ENCODE measurements at places on chromosomes 12 and 14.

DNA sequence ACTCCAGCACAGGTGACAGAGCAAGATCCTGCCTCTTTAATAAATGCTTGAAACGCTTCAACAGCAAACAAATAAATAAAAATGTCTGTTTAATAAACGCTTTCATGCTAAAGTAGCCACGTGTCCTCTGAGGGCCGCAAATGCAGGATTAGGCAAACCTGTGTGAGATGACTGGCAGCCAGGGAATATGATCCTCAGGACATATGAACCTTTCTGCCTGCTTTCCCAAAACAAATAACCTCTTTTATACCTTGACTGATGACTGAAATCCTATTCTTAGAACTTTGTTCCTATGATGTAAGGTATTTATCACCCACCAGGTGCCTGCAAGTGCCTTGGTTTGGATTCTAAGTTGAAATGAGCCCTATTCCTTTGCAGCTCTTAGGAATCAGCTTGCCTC is 14.5 kb upstream of the FLVCR2 start:
- no peak for DNase-seq

- DNase-seq = no peak
These were observed 505 bp downstream of the BCL2L2 start for GRCh38 chr14:23307146-23307530.

- DNase-seq = no peak
These were observed 11.4 kb upstream of the CALCOCO1 start for GRCh38 chr12:53738406-53739213.

DNA sequence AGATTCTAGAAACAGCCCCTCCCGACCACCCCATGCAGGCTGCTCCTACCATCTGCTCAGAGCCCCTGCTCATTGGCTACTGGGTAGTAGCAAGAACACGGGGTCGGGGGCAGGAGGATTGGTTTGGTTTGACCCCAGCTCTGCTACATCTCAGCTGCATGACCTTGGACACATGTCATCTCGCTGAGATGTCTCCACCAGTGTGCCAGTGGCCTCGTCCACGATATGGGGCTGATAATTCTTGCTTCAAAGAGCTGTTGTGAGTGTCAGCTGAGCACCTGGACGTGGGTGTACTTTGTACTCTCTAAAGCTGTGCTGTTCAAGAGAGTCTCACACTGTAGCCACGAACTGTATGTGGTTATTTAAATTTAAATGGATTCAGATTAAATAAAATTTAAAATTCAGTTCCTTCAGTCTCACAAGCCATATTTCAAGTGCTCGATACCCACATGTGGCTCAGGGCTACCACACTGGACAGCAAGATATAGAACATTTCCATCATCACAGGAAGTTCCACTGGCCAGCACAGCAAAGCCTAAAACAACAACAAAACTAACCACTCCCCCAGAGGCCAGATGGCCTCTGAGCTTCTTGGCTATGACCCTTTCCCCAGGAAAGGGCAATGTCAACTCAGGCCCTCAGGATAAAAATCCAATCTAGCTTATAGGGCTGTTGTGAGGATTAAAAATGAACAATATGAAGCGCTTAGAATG is 18.6 kb downstream of the LTBP2 start:
- no peak for DNase-seq

- peak; percentile 6 for DNase-seq
These were observed 206.5 kb upstream of the EEA1 start for GRCh38 chr12:93135286-93136239.

All from ELR (cell line).